KBM-7 (cell line): ENCODE measurements at places on chromosomes 16 and 17.
A peak's percentile ranks its signal among the peaks of the same experiment; 100 is the strongest.

DNA sequence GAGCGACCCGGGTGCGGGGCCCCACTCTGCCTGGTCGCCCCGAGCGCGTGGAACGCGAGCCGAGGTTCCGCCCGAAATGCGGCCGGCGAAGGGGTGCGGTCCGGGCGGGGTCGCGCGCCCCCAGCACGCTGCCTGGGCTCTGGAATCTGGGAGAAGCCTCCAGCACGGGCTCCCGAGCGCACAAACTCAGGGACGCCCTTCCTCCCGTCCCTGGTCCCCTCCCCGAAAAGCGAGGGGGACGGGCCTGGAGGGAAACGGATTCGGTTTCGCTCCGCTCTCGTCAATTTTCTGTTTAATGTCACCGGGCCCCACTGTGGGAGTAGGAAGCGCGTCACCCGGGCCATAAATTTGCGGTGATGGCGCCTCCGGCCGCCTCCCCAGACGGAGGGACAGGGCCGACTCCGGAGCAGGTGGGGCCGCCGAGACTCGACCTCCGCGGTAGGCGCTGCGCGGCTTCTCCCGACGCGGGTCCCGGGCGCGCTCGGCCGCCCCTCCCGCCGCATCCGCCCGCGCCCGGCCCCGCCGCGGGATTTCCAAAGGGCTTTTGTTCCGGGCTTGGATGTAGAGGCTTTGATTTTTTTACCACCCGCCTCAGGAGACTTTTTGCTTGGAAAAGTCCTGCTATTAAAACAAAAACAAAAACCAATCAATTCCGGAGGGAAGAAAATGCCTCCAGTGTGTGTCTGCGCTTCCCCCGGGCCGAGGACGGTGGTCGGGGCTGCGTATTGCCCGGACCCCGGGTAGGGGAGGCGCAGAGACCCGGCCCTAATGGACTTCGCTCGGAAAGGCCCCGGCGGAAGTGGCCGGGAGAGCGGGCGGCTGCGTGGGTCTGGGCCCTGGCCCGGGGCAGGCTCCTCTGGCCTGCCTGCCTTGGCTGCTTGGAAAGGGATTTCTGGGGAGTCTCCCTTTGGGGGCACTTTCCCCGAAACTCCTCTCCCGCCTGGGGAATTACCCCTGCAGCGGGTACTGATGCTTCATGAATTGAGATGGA lies 7.9 kb upstream of the BAHCC1 start:
- DNase-seq: peak; percentile 68

DNA sequence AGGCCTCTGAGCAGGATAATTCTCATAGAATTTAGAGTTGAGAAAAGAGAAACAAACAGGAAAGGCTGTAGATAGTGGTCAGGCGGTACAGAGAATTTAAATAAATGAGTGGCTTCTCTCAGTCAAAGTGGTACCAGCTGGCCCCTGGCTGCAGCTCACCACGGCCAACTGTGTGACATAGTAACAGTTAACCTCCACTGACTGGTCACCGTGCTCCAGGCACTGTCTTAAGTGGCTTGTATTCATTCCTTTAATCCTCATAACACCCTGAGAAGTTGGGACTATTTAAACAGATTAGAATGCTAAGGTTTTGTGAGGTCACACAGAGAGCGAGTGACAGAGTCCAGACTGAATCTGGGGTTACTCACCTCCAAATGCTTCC lies 108.9 kb downstream of the GNAO1 start:
- no peak for DNase-seq

- peak; percentile 45 for DNase-seq
These were observed 654 bp downstream of the TNFAIP1 start for GRCh38 chr17:28335959-28336871.

- DNase-seq: no peak
These were observed 34.6 kb downstream of the ERN1 start for GRCh38 chr17:64095144-64095882.

DNA sequence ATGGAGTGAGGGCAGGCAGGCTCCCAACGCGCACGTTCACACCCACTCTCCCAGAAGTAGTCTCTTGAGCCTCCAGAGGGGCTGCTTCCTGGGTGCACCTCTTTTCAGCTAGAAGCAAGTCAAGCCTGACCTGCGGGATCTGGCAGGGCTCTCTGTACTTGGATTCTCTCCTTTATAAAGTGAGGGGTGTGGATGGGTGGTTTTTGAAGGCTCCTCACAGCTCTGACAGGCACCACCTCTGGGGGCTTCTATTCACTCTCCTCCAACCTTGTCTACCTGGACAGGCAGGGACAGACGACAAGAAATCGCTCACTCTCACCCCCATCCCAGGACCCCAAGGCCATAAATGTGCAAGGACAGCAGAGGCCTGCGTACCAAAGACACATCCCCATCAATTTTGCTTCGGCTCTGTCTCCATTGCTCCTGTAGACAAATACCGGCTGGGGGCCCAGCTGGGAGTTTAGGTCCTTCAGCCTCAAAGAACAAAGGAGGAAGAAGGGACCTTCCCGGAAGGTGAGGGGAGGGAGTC lies 814 bp upstream of the DYNLL2 start:
- DNase-seq: no peak

DNA sequence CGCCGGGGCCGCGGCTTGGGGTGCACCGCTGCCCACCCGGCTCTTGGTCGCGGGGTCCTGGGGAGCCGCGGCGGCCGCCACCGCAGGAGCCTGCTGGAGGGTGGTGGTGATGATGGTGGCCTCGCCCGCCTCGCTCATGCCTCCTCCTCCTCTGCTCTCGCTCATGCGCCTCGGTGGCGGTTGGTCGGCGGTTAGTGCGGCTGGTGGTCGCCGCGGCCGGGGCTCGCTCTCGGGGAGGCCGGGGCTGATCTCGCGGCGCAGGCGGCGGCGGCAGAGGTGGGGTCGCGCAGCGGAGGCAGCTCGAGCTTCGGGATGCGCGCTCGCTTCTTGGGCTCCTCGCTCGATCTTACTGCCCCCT lies 41.6 kb downstream of the AHSP start:
- no peak for DNase-seq

- DNase-seq: no peak
These were observed 13.9 kb downstream of the MMP2 start for GRCh38 chr16:55492756-55493380.

GRCh38 chr16:59514651-59515050 lies 780.5 kb upstream of the GOT2 start:
- no peak for DNase-seq

- no peak for DNase-seq
These were observed 43.2 kb upstream of the PABPN1L start for GRCh38 chr16:88909431-88910210.

DNA sequence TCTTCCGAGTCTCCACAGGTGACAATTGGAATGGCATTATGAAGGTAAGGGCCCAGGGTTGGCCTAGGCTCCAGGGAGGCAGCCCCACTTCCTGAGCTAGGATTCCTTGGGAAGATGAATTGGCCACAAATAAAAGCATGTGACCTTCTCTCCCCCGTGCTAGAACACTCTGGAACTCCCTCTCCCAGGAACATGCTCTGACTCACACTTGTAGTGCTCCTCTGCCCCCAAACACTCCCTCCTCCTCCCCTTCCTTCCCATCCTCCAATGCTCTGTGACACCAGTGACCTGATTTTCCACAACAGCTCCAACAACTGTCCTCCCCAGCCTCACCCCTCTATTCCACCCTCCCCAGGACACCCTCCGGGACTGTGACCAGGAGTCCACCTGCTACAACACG lies 16.4 kb upstream of the ABCC3 start:
- no peak for DNase-seq

DNA sequence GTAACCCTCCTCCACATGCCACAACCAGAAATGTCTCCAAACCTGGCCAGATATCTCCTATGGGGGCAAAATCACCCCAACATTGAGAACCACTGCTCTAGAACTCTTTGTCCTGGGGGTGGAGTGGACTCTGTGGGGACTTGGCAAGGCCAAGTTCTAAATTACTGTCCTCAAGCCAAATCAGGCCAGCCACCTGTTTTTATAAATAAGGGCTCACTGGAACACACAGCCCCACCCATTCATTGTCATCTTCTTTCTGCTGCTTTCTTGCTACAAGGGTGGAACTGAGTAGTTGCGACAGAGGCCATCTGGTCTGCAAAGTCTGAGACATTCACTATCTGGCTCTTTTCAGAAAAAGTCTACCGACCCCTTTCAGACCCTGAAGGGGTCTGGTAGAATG lies 26.8 kb upstream of the TMEM220 start:
- no peak for DNase-seq

DNA sequence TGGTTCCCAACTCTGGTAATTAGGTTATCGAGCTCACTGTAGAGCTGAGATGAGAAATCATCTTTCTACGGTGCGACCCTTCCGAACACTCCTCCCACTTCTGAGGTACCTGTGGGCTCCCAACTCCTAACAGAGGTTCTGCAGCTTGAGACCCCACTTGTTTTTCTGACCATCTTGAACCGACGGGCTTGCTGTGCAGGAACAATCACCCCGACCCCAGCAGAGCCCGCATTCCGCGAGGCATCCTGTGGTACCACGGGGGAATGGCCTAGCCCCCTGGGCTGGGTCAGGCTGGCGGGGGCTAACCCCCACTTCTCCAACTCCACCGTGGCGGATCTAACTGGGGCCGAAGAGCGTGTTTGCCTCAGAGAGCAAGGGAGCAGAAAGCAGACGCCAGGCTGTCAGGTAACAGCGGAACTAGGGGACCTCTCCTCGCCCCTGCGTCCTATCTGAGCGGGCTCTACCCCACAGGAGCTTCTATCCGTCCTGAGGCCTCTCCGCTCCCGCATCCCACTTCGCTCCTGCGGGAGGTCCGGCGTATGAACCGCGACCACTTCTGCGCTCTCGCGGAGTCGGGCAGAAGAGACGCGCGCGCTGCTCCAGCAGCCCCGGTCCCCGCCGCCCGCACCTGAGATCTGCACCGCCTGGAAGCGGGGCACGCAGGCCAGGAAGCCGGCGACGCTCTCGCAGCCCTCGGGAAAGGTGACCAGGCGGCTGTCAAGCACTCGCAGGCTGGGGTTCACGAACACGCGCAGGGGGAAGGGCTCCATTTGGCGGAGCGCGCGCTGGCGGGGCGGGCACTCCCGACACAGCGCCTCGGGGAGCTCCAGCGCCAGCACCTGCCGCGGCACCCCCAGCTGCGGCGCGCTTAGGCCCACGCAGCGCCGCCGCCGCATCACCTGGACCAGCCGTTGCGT lies 761 bp downstream of the PDF start:
- no peak for DNase-seq
